CD4-positive, alpha-beta T cell treated with Interleukin-2 at 100 ng/mL for 4 hours (primary cell): ENCODE measurements at places on chromosomes 6 and 20.

GRCh38 chr6:105459864-105460263 is 57.0 kb upstream of the PREP start:
- no peak for DNase-seq

DNA sequence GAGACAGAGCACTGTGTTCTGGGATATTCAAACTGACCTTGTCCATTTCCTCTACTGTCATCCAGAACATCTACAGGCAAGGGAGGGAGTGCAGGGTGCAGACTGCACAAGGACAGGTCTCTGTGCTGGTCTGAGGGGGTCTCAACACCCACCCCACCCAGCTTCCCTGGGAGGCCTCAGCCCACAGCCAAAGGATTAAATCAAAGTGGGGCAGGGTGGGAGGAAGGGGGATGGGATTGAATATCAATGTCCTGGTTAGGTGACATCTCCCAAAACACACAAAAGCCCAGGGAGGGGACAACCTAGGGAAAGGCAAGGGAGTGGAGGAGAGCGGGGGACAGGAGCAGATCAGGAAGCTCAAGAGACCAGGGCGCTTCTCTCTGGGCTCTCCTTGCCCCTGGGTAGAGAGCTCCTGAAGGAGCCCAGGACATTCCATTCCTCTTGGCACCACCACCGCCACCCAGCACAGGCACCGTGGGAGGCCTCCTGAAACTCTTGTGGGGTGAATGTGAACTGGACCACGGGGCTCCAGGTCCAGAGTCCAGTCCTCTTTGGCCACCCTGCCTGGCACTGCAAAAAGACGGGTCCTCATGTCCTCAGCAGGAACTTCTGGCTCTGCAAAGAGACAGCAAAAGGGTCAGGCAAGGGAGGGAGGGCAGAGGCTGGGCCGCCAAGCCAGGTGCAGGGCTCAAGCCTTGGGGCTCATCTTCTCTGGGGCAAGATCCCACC is 73.9 kb downstream of the JPH2 start:
- no peak for DNase-seq

- no peak for DNase-seq
Measured at GRCh38 chr6:105982761-105983540, 103.2 kb upstream of the PRDM1 start.

DNA sequence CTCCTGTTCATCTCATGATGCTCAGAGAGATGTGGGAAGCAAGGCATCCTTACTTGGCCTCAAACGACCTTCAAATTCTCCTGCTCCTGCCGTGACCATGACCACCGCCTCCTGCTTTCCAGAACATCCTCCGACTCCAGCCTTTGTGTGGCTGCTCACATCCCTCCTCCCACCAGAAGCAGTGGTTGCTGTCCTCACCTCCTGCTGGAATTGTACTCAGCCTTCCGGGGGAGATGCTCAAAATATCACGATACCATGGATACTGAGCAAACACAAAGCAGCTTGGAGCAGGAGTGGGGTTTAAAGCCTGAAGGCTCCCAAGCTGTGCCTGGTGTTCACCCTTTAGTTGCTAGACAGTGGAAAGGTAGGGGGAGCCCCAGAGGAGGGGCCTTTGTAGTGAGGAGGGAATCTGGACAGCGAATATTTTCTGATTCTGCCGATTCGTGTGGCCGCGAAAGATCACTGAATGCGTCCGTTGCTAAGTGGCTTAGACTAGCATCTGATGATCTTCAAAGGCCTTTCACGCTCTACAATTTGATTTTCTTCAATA is 9.3 kb upstream of the DUSP22 start:
- DNase-seq: no peak

- DNase-seq: no peak
Measured at GRCh38 chr6:150735341-150735851, 130.1 kb upstream of the MTHFD1L start.

DNA sequence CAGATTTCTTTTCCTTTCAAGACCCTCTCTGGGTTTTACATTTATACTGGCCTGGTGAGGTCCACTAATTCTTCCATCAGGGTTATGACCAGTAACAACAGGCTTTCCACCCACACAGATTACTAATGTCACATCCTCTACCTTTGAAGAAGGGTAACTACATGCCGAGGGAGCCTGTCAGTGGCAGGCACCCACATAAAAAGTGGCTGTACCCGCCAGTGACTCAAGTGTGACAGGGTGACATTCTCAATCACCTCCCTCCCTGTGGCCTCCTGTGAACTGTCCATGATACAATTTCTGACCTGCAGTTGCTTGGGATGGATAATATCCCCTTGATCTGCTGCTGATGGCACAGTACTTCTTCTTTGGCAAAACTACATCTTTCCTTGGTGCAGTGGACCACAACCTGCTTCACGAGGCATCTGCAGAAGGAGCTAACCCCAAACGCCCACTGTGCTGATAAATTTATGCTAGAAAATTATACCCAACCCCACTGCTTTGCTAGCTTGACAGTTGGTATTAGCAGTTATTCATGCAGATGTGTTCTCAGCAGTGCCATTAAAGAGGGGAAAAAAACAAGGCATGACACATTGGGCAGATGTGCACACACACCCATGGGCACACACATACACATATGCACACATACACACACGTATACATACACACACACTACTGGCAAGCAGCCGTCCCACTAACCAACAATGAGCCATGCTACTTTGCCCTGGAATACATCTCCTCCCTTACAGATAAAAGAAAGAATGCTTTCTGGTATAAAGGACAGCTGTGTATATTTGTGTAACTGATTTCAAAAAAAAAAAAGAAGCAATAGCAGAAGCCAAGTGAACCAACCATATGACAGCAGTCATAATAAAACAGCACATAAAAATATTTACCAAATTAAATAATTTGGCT is 20.8 kb downstream of the GFOD1 start:
- DNase-seq: peak; percentile 21

DNA sequence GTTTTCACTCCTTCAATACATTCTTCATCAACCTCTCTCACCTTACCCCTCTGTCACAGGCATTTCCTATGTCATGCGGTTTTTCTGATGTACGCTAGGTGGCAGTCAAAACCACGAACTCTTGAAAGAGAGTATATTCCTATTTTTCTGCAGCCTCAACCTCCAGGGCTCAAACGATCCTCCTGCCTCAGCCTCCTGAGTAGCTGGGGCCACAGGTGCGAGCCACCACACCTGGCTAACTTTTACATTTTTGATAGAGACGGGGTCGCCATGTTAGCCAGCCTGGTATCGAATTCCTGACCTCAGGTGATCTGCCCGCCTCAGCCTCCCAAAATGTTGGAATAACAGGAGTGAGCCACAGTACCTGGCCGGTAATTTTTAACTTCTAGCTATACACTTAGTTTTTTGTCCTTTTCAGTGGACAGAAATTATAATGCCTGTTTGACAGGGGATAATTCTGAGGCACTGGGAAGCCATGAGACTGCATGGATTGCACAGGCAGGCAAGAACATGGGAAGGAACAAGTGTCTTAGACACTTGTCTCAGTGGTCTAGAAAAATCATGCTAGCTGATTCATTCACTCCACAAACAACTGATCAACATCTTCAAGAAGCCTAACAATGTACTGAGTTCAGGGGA is 22.5 kb upstream of the HFE start:
- DNase-seq: peak; percentile 71

DNA sequence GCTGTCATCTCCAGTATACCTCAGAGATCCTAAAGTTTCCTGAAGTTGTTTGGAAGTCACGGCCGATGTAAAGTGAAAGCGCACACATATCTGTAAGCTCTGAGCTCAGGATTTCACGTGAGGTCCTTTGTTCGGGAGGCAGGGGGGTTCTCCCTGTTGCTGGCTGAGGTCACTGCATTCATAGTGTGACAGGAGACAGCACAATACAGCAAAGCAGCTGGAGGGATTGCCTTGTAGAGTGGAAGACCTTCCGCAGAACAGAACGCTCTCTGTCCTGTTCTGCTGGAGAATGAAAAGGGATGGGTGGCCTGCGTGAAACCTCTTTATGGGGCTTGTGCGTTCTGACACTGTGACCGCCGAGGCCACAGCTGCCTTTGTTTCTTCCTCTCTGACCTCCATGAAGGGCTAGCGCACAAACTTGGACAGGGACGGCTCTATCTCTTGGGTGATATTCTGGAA is 13.4 kb upstream of the SERPINB1 start:
- DNase-seq: no peak

GRCh38 chr6:110544472-110544871 is 68.1 kb upstream of the SLC22A16 start:
- no peak for DNase-seq

- no peak for DNase-seq
Measured at GRCh38 chr6:101224751-101225150, 168.8 kb upstream of the GRIK2 start.

DNA sequence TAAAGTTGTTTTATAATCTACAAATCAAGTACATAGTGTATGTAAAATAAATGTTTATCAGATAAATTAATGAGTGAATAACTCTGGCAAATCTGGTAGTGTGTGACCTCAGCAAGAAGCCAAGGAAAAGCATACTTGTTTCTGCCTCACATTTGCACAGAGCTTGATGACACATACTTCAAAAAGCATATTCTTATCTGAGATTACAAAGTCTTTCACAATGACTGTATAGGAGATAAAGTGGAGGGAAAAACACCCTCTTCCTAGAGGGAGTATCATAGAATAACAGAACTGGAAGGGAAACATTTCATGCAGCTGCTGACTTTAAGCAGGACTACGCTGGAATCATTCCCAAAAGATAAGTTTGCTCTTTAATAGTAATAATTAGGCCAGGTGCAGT is 28.1 kb upstream of the AKAP7 start:
- DNase-seq: no peak

DNA sequence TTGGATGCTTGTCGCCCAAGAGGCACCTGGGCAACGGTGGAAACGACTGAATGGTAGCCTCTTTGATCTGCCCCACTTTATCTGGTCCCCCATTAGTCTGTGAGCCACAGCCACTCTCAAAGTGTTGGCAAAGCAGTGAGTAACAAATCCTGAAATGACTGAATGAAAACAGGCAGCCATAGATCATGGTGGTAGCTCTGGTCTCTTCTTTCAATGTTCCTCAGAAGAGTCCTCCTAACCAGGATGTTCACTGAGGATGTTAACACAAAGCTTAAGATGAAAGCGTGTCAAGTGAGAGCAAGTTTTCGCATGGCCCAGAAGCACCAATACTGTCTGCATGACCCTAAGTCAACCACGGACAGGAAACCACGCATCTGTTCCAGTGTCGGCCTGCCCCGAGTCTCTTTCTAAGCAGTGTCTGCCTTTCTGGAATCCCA is 107.3 kb downstream of the IRF4 start:
- DNase-seq: peak; percentile 34

DNA sequence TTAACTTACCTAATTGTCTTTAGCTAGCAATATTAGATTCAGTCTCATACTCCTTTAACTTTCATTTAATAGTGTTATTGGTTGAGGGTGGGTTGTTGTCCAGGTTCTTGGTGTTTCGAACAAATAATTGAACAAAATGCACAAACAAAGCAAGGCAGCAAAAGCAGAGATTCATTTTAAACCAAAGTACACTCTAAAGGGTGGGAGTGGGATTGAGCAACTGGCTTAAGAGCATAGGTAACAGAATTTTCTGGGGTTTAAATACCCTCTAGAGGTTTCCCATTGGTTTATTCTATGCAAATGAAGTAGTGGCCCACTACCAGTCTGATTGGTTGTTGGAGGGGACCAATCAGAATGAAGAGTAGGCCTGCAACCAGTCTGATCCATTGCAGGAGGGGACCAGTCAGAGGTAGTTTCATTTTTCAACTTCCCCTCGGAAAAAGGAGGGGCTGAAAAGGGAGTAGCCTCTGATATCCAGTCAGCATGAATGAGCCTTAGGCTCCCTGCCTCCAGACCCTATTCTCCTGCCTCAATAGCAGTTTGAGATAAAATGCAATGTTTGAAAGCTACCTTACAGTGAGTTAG is 26.3 kb upstream of the RAB23 start:
- no peak for DNase-seq

- no peak for DNase-seq
Measured at GRCh38 chr6:86017236-86017635, 374.6 kb upstream of the SYNCRIP start.

DNA sequence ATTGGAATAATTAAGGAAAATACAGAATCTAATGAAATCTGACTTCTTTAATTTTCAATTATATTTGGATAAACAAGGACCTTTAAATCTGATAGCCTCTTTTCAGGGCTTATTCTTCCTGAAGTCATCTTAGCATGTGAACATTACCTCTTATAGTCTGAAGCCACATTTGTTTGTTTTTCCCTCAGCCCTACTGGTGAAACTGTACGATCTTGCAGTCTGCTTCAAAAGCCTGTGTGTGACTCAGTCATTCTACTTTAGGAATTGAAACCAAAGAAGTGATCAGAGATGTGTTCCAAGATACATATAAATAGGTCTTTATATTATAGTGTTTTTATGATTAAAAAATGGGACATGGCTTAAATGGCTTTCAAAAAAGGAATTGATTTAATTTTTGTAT is 67.5 kb downstream of the MACROD2 start:
- no peak for DNase-seq

GRCh38 chr20:63696306-63696627 is 185 bp upstream of the TNFRSF6B start:
- DNase-seq: no peak

DNA sequence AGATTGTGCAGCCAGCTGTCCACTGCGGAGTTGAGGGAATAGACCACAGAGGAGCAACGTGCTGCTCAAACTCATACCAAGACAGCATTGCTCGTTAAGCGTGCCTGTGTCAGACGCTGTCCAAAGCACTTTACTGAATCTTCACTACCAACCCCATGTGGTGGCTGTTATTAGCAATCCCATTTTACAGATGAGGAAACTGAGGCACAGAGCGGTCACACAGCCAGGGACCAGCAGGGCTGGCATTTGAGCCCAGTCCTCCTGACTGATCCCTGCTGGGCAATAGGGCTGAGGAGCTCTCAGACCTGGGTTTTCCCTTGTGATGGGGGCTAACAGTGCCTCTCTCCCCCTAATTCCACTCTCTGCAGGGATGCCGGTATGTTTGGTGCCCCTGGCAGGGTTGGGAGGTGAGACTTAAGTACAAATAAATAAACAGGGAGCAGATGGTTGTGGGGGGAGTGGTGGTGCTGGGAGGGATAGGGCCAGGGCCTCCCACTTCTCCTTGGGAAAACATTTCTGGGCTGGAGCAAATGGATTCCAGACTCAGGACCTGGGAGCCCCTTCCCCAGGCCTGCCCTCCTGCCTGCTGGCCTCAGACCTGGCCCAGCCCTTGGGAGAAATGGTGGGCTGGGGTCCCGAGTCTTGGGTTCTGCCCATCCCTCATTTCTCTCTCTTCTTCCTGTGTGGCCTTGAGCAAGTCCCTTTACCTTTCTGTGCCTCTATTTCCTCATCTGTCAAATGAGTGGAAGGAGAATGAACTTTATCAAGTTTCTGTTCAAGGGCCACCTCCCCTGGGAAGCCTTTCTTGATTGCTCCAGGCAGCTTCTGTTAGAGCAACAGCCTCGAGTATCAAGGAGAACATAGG is 17.7 kb downstream of the SRXN1 start:
- no peak for DNase-seq

DNA sequence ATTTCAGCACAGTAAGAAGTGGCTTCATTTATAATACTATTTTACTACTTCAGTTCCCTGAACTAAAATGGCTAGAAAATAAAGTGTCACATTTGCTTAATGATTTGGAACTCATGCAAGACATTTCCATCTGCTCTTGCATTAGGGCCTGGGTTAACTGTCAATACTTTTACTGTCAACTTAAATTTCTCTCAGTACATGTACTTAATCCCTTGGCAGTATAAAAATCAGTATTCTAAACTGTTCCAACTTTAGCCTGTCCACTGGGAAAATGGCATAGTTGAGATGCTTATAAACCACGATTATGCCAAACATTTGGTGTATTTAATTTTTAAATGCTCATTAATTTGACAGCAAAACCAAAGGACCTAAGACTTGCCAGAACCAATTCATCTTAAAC is 154.5 kb downstream of the ASCC3 start:
- no peak for DNase-seq
